ENCODE measurements at places on chromosomes 16 and 17. TPM values are rescaled to one million over a fixed set of nuclear protein-coding genes. Genes with fewer than 3 reads are reported as not detected.

Gene TNK1
- total RNA-seq: 1.4 TPM

Gene SLC16A11
- total RNA-seq: not detected

Gene ETV4
- 58.6 TPM for total RNA-seq

Gene OTOP3
- not detected for total RNA-seq

Gene KCNH6
- total RNA-seq: not detected

Measured in A549 treated with GW870086 at 1 μM for 4 hours (cell line).